Urinary bladder (tissue), 4 donors: ENCODE measurements at places on chromosomes 12 and 14.

GRCh38 chr14:34098045-34098984, 147.4 kb upstream of the EGLN3 start:
- DNase-seq, result peak; percentile 54

- no peak for DNase-seq
Observed at GRCh38 chr14:40574780-40575179, 1031.9 kb upstream of the LRFN5 start.

DNA sequence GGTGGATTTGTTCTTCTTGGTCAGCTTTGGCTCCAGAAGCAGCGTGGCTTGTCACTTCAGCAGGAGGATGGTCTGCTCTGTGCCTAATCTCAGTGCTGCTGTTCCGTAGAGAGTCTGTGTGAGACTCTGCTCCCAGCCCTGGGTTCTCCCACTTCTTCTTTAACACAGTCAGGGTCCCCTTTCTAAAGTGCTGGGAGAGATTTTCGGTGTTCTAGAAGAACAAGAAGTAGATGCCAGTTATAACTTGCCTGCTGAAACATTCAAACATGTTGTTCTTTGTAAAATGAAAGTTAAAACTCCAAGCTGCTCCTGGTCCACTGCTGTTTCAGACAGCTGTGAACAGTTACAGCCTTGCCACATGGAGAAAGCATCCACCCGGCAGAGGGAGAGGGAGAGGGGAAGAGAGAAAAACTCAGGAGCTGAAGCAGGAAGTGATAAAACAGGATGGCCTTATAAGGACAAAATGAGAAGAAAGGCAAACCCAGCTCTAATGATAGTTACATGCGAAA, 55.2 kb upstream of the CERS5 start:
- peak; percentile 88 for DNase-seq

GRCh38 chr12:102426599-102427542, 53.5 kb downstream of the IGF1 start:
- no peak for DNase-seq

DNA sequence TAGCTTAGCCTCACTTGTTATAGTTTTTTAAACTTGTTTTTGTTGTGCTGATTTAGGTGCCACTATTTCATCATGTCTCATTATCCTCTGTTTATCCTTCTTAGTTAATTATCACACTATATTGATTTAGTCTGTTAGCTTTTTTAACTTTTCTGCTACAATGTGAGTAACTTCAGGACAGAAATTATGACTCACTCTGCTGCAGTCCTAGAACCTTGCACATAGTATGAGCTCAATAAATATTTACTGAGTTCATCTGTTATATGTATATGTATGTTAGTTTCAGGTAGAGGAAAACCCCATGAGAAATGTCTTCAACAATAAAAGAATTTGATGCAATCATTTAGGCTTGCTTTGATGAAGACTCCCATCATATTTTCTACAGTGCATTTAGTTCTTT, 224.3 kb upstream of the NAV3 start:
- no peak for DNase-seq

GRCh38 chr14:85415015-85415712, 114.8 kb upstream of the FLRT2 start:
- peak; percentile 91 for DNase-seq

DNA sequence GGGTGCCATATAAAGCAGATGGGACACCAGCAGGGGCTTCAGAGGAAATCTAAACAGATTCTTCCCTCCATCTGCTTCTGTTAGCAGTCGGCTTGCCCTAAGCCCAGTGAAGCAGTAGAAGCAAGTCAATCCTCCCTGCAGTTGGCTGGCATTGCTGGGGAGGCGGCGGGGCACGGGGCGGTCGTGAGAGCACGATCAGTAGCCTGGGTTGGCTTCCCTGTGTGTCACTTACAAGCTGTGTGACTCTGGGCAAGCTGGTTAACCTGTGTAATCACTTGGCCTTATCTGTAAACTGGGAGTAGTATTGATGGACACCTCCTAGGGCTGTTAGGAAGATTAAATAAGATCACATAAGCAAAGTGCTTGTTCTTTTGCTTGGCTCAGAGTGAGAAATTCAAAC, 19.4 kb downstream of the MYRFL start:
- no peak for DNase-seq

DNA sequence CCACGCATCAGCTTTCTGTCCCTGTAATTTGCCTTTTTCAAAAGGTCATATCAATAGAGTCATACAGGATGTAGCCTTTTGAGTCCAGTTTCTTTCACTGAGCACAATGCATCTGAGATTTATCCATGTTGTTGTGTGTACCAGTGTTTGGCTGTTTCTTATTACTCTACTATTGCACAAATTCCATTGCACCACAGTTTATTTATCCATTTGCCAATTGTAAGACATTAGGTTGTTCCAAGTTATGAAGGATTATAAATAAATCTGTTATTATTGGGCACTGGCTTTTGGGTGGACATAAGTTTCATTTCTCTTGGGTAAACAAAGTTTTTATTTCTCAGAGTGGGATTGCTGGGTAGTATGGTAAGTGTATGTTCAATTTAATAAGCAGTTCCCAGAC, 68.3 kb upstream of the TBPL2 start:
- DNase-seq, result no peak

DNA sequence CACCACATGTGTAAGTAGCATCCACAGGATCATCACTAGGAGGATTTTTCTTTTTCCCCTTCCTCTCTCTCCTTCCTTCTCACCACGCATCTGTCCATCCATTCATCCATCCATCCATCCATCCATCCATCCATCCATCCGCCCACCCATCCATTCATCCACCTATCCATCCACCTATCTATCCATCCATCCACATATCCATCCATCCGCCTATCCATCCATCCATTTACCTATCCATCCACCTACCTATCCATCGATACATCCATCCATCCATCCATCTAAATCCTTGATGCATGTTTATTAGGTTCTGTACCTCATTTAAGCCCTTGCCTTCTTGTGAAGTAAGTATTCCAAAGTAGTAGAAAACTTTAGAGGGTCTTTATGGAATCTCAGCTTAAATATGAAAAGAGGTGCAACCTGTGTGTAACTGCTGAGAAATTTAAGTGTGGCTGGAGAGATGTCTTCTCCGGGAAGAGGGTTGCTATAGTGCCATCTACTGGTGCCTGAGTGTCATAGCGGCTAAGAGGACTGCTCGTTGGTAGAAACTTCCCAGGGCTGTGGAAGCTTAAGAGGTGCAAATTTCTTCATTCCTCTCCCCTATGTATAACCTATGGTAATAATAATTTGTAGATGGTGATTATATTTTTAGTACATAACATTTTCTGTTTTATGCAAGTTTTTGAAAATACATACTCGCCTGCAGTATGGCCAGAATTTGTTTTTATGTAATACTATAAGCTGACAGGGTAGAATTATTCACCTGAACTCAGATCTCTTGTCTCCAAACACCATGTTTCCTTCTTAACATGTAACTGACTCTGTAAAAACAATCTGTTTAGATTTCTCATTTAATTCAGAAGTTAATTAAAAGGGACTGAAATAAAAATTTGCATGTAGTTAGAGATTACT, 46.0 kb downstream of the MYO1H start:
- DNase-seq, result no peak

GRCh38 chr12:51326698-51327439, 2.9 kb upstream of the BIN2 start:
- DNase-seq, result no peak

DNA sequence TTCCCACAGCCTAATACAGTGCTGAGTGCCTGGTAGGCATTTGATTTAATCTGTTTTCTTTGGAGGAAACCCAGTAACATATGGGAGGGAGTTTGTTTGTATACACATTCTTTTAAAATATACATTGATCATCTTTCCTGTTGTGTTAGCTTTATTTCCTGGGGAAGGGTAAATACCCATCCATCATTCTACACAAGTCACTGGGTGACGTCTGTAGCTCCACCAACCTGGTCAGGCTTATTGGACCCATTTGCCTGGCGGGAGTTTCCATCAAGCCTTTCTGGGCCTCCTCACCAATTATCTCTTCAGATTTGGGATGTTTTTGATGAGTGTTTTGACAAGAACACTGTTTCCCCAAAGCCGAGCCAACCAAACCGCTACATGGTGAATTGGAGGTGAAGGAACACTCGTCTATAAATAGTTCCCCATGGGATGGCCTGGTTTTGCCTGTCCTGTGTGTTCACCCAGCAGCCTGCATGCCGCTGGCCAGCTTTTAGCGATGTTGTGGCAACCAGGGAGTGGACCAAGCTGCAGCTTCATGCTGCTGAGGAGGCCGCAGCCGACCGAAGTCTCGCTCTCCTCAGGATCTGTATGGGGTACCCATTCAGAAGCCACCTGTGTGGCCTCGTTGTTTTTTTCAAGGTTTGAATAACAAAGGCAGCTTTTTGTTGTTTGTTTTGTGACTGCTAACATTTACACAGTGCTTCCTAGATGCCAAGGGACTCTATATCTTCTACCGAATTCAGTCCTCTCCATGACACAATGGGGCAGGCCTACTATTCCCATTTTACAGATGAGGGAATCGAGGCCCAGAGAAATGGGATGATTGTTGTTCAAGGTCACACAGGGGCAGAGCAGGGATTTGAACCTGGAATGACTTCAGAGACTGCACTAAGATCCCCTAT, 22.6 kb downstream of the PLXNC1 start:
- no peak for DNase-seq

- DNase-seq, result no peak
Observed at GRCh38 chr14:93148979-93149378, 33.3 kb upstream of the ITPK1 start.

DNA sequence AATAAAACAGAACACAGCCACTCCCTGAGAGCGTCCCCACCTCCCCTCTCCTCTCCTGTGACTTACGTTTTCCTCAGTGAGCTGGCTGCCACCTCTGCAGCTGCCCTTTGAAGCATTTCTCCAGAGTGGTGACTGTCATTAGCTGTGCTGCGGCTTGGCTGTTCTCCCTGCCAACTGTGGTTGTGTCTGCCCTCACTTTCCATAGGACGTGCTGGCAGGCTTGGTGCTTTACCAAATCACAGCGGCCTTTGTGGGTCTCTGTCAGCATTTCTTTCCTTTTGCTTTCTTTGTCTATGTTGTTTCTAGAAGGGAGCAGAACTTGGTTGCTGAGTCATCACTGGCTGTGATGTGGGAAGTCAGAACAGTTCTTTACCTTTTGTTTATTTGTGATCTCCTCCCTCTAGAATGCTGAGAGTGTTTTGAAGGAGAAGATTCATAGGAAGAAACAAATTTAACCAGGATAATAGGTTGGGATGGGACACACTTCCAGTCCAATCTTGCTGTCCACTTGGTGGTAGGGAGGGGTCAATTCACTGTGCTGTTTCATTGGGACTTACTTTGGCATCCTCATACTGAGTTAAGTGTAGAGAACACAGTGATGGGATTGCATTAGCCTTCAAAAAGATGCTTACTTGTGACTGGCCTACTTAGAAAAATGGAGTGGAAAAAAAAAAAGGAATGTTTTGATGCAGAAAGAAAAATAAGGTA, 88.2 kb downstream of the TMX1 start:
- DNase-seq, result no peak
